ENCODE measurements at places on chromosomes 12 and 14.
A peak's percentile ranks its signal among the peaks of the same experiment; 100 is the strongest.

GRCh38 chr14:21016413-21017190 lies 8.3 kb downstream of the NDRG2 start:
- DNase-seq = no peak

GRCh38 chr14:106662936-106663550 lies 1136.7 kb downstream of the TMEM121 start:
- DNase-seq = no peak

GRCh38 chr14:102610968-102611811 lies 18.7 kb downstream of the RCOR1 start:
- DNase-seq = peak; percentile 53

GRCh38 chr14:67137744-67138371 lies 51.4 kb upstream of the GARIN2 start:
- peak; percentile 33 for DNase-seq
